H1 (cell line): ENCODE measurements at places on chromosomes 16 and 17. TPM values are rescaled to one million over a fixed set of nuclear protein-coding genes. Genes with fewer than 3 reads are reported as not detected.

Gene CACNA1G
- 4.8 and 4.9 TPM in 2 replicates for total RNA-seq

Gene DPEP3
- total RNA-seq = 9.9 and 10.6 TPM in 2 replicates

Gene CYGB
- 3.7 and 4.0 TPM in 2 replicates for total RNA-seq

Gene SETD6
- 37.0 and 40.5 TPM in 2 replicates for total RNA-seq

Gene RNF222
- total RNA-seq = not detected in 2 replicates

DNA sequence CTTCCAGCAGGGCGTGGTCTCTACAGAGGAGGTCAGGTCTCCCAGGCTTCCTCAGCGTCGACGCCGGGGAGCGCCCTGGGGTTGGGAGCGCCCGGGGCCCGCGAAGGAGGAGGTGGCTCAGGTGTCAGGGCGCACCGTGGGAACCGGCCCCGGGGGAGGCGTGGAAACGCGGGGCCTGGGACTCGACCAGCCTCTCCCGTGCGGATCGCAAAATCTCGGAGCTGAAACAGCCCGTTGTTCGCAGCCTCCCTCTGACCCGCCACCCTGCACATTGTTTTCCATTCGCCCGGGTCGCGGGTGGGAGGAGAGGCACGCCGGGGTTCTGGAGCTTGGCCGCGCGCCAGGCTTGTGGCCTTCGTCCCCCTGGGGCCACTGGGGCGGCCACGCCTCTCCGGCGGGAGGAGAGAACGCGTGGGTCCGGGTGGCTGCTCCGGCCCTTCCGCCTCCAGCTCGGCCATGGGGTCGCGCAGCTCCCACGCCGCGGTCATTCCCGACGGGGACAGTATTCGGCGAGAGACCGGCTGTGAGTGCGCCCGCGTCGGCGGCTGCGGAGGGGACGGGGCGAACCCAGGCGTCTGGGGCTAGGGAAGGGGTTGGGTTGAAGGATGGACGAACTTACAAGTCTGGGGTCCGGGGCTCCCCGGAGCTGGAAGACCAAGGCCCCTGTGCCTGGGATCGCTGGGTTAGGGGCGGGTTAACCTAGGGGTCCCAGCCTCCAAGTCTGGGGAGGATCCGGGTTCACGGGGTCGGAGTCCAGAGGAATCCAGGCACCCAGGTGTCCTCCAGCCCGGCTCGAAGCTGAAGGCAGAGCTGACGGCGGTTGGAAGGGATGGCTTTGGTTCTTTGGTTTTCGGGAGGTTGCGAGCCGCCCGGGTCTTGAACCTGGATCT is at the start of gene CHP2:
CHP2 (plus strand) TSS at position 433 of the 890 bp plus-strand sequence; CDS start at position 457, 24 bp downstream.
- peak within 1 kb of the TSS; percentile 67 for H3K4me3 ChIP-seq
- no peak within 1 kb of the TSS for H3K27ac ChIP-seq
- H3K4me1 ChIP-seq = no peaks in the 10 kb centered on the region
- no peaks in the 10 kb centered on the region for H3K36me3 ChIP-seq
- no peak for DNase-seq
- peaks cover 23% of the 10 kb centered on the region for H3K27me3 ChIP-seq

DNA sequence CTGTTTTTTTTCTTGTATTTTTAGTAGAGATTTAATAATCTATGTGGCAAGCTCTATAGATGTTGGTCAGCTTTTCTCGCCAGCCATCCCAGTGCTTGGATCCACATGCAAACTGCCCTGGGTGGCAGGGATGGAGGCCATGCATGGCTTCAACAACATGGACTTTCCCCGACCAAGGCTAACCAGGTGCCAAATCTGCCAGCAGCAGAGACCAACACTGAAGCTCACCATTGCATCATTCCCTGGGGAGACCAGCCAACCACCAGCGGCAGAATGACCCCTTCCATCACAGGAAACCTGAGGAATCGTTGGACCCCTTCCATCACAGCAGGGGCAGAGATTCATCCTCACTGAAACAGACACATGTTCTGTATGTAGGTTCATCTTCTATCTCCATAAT is 27.7 kb upstream of the ERCC4 start:
- H3K36me3 ChIP-seq = no peaks in the 10 kb centered on the region
- no peak overlapping the region for H3K27ac ChIP-seq
- DNase-seq = no peak

- no peaks in the 10 kb centered on the region for H3K36me3 ChIP-seq
- no peaks in the 10 kb centered on the region for H3K27me3 ChIP-seq
- DNase-seq = no peak
- H3K4me3 ChIP-seq = no peak overlapping the region
- H3K4me1 ChIP-seq = no peaks in the 10 kb centered on the region
- no peak overlapping the region for H3K27ac ChIP-seq
These were observed 189.4 kb downstream of the RAB11FIP4 start for GRCh38 chr17:31580706-31581490.

- H3K27ac ChIP-seq = no peak overlapping the region
- H3K27me3 ChIP-seq = no peaks in the 10 kb centered on the region
- DNase-seq = no peak
- no peaks in the 10 kb centered on the region for H3K4me1 ChIP-seq
These were observed 12.2 kb downstream of the TSPOAP1 start for GRCh38 chr17:58316260-58316960.

- DNase-seq = no peak
- H3K27ac ChIP-seq = no peak overlapping the region
- H3K36me3 ChIP-seq = no peaks in the 10 kb centered on the region
- H3K27me3 ChIP-seq = no peaks in the 10 kb centered on the region
- no peak overlapping the region for H3K4me3 ChIP-seq
These were observed 140.7 kb upstream of the PLCG2 start for GRCh38 chr16:81638286-81638945.

GRCh38 chr17:43713494-43714162 is 45.0 kb downstream of the SOST start:
- H3K27me3 ChIP-seq = peaks cover 10% of the 10 kb centered on the region
- peaks cover 2% of the 10 kb centered on the region; the same call in 1 of the 2 replicates for H3K4me1 ChIP-seq
- no peak for DNase-seq

DNA sequence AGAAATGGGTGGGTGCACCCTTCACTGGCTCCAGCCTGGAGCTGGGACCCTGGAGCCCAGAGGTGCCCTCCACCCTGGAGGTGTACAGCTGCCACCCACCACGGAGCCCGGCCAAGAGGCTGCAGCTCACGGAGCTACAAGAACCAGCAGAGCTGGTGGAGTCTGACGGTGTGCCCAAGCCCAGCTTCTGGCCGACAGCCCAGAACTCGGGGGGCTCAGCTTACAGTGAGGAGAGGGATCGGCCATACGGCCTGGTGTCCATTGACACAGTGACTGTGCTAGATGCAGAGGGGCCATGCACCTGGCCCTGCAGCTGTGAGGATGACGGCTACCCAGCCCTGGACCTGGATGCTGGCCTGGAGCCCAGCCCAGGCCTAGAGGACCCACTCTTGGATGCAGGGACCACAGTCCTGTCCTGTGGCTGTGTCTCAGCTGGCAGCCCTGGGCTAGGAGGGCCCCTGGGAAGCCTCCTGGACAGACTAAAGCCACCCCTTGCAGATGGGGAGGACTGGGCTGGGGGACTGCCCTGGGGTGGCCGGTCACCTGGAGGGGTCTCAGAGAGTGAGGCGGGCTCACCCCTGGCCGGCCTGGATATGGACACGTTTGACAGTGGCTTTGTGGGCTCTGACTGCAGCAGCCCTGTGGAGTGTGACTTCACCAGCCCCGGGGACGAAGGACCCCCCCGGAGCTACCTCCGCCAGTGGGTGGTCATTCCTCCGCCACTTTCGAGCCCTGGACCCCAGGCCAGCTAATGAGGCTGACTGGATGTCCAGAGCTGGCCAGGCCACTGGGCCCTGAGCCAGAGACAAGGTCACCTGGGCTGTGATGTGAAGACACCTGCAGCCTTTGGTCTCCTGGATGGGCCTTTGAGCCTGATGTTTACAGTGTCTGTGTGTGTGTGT is 46.8 kb downstream of the IL21R start:
- no peak for DNase-seq
- no peaks in the 10 kb centered on the region for H3K27me3 ChIP-seq
- H3K4me3 ChIP-seq = no peak overlapping the region
- H3K36me3 ChIP-seq = no peaks in the 10 kb centered on the region
- peaks cover 2% of the 10 kb centered on the region; the same call in 1 of the 2 replicates for H3K4me1 ChIP-seq
- H3K27ac ChIP-seq = no peak overlapping the region

DNA sequence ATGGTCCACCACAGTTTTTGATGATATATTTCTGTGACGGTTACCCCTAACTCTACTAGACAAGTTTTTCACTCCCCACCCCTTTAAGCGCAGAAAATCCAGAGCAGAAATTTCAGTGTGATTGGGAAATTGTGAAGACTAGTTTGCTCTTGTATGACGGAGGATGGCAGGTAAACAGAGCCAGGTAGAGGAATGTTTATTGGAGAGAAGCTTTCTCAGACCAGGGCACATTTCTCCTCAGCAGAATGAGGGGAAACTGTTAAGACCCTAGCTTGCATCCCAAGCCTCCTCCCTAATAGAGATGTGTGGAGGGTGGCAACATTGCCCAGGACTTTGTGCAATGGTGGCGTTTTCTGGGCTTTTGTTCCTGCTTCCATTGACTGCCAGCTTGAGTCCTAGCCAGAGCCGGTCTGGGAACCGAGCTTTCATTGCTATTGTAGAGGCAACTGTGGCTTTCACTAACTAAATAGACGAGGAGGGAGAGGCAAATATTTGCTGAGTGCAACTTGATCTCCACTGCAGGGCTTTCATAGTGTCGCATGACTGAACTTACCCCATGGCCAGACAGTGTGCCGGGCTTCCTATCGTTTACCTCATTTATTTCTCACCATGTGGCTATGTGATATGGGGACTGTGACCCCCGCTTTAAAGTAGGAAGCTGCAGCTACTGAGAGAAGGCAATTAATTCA is 159.6 kb upstream of the MPHOSPH6 start:
- no peaks in the 10 kb centered on the region for H3K27me3 ChIP-seq
- H3K4me1 ChIP-seq = no peaks in the 10 kb centered on the region
- no peaks in the 10 kb centered on the region for H3K36me3 ChIP-seq
- H3K27ac ChIP-seq = no peak overlapping the region
- no peak for DNase-seq
- no peak overlapping the region for H3K4me3 ChIP-seq

- no peaks in the 10 kb centered on the region for H3K27me3 ChIP-seq
- no peak overlapping the region for H3K27ac ChIP-seq
- no peak for DNase-seq
- H3K36me3 ChIP-seq = no peaks in the 10 kb centered on the region
These were observed 123.4 kb upstream of the NOL11 start for GRCh38 chr17:67594115-67594880.

- H3K27me3 ChIP-seq = no peaks in the 10 kb centered on the region
- no peaks in the 10 kb centered on the region for H3K4me1 ChIP-seq
- H3K27ac ChIP-seq = no peak overlapping the region
These were observed 42.3 kb downstream of the MAPT start for GRCh38 chr17:45936610-45937009.

DNA sequence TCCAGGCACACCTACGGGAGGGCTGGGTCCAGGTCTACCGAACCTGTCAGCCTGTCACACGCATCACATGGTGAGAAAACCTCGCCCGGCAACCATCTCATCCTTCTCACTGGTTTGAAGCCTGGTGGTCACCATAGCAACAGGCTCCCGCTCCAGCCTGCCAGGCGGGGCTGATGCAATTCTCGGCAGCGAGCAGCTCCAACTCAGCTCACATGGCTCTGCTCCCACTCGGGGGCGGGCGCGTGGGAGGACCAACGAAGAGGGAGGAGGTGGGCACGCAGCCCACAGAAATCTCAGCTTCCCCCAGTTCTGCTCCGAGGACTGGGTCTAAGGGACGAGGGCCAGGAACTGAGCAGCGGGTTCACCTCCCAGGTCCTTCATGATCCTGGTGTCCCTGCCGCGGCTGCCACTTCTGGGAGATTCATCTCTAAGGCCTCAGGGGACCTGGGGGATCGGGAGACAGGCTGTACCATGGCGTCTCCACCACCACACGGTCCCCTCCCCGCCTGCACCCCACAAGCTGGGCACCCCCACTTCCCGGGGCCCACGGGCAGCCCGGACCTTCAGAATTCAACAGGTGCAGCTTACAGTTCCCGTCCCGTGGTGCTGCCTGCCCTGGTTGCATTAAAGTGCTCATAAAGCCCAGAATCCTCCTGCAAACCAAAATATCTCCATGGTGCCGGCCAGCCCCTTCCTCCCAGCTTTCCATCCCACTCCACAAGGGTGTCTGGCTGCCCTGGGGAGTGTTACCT is 25.8 kb downstream of the ABR start:
- peak; percentile 61 for DNase-seq
- H3K36me3 ChIP-seq = 0 out of 2 replicates have a peak, but pooled peaks cover 4% of the 10 kb centered on the region

GRCh38 chr17:7058831-7059447 is 15.0 kb upstream of the SLC16A11 start:
- H3K36me3 ChIP-seq = no peaks in the 10 kb centered on the region
- no peaks in the 10 kb centered on the region for H3K4me1 ChIP-seq
- no peak overlapping the region for H3K27ac ChIP-seq

DNA sequence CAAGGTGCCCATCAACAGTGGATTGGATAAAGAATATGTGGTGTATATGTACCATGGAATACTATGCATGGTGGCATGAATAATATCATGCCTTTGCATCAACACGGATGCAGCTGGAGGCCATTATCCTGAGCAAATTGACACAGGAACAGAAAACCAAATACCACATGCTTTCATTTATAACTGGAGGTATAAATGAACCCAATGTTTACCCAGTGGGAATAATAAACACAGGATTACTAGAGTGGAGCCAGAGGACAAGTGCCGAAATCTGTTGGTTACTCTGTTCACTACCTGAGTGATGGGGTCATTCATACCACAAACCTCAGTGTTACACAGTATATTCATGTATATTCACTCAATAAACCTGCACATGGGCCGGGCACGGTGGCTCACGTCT is 125.2 kb downstream of the CDH11 start:
- H3K4me3 ChIP-seq = no peak overlapping the region
- no peaks in the 10 kb centered on the region for H3K36me3 ChIP-seq
- no peak overlapping the region for H3K27ac ChIP-seq
- no peaks in the 10 kb centered on the region for H3K4me1 ChIP-seq
- H3K27me3 ChIP-seq = no peaks in the 10 kb centered on the region

- H3K36me3 ChIP-seq = no peaks in the 10 kb centered on the region
- peaks cover 3% of the 10 kb centered on the region; the same call in 1 of the 2 replicates for H3K4me1 ChIP-seq
- peak; percentile 70 for DNase-seq
- no peaks in the 10 kb centered on the region; the same call in 1 of the 2 replicates for H3K27me3 ChIP-seq
- no peak overlapping the region for H3K27ac ChIP-seq
These were observed 11.9 kb upstream of the SHCBP1 start for GRCh38 chr16:46632778-46633733.

DNA sequence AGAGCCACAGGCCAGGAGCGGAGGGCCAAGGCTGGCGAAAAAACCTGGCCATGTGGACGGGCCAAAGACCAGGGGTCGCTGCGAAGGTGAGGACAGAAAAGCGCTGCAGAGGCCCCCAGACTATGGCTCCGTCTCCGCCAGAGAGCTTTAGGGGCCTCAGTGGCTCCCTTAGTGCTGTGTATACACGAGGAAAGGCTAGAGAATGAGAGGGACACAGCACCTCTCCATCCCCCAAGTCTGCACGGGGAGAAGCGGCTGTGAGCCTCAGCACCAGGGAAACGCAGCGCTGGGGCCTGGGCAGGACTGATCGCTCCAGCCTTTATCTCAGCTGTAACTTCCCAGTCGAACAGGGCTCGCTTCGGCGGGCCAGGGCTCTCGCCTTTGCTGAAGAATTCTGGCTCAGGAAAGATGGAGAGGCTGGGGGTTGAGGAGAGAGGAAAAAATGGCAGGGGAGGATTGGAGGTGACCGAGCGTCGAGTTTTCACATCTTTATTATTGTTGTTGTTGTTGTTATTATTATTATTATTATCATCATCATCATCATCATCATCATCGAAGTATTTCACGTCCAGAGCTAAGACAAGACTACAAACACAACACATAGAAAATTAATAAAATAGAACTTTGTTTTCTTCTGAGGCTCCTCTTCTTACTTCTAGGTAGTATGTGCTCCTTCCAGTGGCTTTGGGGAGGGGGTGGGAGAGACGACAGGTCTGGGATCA is 1.9 kb upstream of the HOXB5 start:
- H3K36me3 ChIP-seq = no peaks in the 10 kb centered on the region
- peaks cover 98% of the 10 kb centered on the region for H3K27me3 ChIP-seq
